ENCODE measurements at places on chromosomes 2 and 18.

- DNase-seq = no peak
Observed at GRCh38 chr2:134772493-134773169, 53.8 kb upstream of the TMEM163 start.

DNA sequence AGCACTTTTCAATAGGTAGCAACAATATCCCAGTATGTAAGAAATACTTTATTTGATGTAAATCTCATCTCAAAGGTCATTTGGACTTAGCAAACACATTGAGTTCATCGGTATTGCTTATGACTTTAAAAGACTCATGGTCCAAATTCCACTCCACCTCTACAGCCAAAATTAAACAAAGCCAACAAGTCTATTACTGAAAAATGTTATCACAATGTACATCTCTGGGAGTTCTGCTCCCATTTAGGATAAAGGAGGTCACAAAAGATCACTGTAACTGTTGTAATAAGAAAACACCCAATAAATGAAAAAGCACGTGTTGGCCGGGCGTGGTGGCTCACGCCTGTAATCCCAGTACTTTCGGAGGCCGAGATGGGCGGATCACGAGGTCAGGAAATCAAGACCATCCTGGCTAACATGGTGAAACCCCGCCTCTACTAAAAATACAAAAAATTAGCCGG is 50.0 kb downstream of the ESCO1 start:
- DNase-seq = no peak

DNA sequence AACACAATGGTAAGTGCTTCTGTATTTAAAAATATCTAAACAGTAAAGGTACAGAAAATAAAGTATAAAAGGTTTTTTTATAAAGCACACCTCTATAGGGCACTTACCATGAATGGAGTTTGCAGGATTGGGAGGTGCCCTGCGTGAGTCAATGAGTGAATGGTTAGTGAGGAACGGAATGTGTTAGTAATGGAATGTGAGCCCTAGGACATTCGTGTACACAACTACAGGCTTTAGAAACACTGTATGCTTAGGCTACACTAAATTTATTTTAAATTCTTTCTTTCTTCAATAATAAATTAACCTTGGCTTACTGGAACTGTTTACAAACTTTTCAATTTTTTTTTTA is 337.9 kb upstream of the SLC39A10 start:
- DNase-seq = no peak

- no peak for DNase-seq
Observed at GRCh38 chr2:127169066-127169660, 50.9 kb downstream of the CYP27C1 start.

- no peak for DNase-seq
Observed at GRCh38 chr18:75896865-75897264, 469.4 kb upstream of the SMIM21 start.

DNA sequence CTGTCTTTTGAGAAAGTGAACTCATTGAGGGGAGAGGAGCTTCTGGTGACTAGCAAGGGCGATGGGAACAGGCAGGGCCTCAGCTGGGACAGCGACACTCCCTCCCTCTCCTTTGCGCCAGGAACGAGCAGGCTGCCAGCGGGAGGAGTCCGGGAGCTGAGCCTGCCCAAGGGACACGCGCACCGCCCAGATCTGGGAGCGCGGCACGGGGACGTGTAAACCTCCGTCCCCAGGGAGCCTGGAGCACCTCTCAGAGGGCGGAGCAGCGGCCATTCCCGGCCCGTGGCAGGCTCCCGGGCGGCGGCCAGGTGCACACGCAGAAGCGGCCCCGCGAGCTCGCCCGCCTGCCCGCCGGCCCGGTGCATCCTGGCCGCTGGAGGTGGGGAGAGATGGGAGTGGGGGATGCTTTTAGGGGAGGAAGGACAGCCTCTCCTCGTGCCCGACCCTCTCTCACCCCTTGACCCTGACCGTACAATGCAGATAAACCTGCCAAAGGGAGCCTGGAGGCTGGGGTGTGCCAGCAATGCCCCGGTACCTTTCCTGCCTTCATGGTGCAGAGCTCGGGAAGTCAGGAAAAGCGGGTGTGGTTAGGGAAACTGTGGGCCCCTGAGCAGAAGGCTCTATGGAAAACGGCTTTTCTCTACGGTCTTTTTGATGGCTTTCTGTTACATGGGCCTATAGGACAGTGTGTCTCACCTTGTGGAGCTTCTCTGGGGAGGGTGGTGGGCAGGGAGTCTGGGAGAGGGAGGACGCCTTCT is 2.2 kb downstream of the AQP4 start:
- DNase-seq = no peak

DNA sequence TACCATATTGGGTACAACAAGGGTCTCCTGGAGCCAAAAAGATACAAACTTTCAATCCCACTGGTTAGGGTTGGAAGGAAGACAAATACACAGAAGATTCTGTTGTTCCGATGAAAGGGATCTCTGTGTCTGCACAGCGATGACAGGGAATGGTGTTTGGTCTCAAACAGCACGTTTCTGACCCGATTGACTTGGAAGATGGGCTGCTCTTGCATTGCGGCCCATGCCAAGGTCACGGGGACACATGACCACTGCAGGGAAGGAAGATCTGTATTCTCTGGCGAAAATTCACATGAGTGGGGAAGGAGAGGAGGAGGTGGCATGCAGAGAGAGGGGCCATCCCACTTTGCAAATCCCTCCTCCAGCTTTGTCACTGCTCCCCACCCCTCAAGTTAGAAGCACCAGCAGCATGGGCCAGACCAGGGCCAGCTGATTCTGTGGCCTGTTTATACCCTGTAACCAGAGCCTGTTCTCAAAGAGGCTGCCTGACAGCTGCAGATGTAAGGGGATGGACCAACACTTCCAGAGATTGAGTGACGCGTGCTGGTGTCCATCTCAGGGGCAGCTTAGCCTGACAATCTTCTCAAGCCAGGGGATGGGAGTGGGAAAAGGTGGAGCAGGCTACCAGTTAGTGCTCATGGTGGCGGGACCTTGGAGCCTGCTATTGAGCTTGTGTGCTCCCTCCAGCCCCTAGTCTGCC is 57.2 kb downstream of the TNP1 start:
- no peak for DNase-seq

DNA sequence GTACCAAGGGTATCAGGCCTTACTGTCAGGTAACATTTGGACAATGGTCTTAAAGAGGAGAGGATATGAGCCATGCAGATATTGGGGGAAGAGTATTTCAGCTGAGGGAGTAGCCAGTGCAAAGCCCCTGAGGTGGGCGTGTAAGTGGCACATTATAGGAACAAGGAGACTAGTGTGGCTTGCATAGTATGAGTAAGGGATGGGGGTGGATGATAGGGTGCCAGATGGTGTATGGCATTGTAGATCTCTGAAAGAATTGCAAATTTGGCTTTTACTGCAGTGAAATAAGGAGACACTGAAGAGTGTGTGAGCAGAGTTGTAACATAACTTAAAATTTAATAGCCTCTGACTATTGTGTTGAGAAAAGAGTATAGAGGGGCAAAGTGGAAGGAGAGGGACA is 244.0 kb downstream of the PDE11A start:
- DNase-seq = no peak

GRCh38 chr18:36733150-36733549 is 95.7 kb downstream of the TPGS2 start:
- no peak for DNase-seq

DNA sequence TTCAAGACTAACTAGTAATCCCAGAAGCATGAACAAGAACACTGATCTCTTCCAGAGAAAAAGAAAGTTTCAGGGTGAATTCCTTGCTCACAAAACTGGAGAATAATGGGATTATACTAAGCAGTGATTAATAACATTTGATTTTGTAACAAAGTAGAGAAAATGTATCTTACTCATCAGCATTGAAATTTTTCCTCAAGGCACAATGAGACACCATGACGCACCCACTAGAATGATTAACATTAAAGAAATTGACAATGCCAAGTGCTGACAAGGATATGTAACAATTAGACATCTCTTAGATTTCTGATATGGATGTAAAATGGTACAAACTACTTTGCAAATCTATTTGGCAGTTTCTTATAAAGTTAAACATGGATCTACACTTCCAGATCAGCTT is 101.1 kb upstream of the EPHA4 start:
- no peak for DNase-seq

DNA sequence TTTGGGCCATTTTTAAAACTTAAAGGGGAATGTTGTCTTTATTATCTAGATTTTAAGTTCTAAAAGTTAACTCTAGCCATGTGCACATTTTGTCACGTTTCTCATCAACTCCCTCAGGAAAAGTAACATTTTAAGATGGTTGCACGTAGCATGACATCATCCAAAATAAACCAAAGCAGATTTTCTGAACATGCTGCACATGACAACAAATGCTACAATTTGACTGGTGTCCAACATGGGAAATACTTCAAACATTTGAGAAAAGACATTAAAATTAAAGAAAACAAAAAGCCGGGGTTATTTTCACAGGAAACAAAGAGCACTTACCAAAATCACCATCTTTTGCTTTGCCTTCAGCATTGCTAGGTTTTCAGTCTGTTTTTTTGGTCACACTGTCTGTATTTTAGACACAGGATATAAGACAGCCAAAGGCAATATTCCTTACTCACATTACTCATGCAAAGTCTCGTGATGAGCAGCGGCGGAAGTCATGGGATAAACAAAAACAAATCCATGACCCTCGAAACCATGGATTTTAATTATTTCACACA is 51.3 kb upstream of the RND3 start:
- no peak for DNase-seq

DNA sequence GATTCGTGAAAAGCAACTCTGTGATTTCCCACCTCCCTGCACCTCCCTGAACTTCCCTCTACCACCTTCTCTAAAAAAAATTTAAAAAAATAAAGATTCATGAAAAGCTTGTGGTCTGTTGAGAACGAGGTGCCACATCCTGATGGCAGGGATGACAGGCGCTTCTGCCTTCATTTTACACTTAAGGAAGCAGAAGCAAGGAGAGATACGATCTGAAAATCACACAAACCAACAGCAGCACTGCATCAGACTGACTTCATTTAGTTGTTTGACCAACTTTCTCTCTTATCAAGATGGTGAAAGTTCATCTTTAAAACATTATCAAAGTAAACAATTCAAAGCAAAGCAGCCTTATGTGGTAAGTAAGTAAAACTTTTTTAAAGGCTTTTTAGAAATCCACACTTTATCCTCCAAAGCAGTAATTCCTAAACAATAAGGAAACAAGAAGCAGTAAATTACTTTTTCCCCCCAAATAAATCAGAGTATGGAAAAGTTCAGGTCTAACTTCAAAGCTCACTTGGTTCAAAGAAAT is 15.5 kb downstream of the WDFY1 start:
- DNase-seq = no peak

DNA sequence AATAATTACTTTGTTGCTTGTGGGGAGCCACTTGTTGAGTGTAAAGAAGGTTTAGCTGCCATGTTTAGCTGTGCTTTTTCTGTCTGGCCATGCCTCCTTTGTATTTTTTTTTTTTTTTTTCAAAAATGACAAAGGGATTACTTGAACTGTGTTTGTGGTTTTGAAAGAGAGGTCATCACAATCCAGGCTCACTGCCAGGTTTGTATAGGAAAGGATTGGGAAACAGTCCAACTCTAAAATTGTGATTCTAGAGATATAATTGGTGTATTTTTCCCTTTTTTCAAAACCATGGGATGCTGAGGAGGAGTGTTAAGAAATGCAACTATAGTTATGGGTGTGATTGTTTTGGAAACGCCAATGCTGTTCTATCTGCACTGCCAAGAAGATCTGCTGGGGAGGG is 4.3 kb downstream of the ITPRIPL1 start:
- DNase-seq = no peak

GRCh38 chr18:30302181-30302580 is 740.4 kb downstream of the DSC3 start:
- no peak for DNase-seq

- DNase-seq = no peak
Observed at GRCh38 chr18:25061395-25061794, 290.6 kb downstream of the ZNF521 start.

GRCh38 chr2:222976521-222977061 is 75.4 kb upstream of the KCNE4 start:
- DNase-seq = no peak

DNA sequence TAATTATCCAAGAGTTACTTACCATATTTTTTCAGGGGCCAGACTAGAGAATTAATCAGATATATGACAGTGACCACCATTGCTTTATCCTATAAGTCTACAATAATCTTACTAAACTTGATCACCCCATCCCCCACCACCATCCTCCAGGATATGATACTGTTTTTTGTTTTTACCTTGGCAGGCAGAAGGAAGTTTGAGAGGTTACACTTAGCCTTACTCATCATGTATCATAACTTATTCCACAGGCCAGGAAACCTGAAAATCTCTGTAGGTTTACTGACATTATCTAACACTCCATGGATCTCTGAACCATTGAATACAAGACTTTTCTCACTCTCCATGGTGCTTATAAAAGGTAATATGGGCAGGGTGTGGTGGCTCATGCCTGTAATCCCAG is 602.7 kb downstream of the KCNJ3 start:
- DNase-seq = no peak

DNA sequence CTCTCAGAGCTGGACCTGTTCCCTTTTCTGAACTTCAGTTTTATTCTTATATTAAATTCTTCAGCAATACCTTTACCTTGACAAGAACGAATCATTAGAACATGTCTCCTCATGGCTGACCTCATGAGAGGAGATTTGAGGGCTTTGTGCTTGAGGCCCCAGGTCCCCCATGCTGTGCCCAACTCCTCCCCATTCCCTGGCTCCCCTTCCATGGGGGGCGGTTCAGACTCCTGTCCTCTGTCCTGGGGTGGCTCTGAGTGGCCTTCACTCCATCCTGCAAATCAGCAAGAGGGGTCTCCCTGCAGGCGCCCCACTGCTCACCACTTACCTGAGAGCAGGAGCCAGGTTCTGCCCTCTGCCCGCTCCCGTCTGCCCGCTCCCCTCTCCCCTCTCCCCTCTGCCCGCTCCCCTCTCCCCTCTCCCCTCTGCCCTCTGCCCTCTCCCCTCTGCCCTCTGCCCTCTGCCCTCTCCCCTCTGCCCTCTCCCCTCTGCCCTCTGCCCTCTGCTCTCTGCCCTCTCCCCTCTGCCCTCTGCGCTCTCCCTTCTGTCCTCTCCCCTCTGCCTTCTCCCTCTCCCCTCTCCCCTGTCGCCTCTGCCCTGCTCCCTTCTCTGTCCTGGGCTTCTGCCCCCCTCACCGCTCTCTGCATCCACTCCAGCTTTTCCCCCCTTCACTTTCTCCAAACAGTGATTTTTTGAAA is 98.7 kb upstream of the ALKAL2 start:
- DNase-seq = no peak

GRCh38 chr2:234789556-234790325 is 162.1 kb upstream of the SH3BP4 start:
- no peak for DNase-seq

DNA sequence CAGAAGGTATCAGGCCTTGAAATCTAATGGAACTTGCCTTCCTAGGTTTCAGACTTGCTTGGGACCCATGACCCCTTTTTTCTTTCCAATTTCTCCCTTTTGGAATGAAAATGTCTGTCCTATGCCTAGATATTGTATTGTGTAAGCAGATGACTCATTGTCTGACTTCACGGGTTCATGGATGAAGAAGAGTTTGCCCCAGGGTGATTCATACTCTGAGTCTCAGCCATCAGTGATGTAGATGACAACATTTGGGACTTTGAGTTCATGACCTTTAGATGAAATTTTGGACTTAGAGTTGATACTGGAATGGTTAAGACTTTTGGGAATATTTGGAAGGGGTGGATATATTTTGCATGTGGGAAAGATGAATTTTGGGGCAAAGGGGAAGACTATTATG is 11.2 kb upstream of the SCYGR5 start:
- no peak for DNase-seq

- DNase-seq = no peak
Observed at GRCh38 chr18:75110846-75111415, 98.0 kb downstream of the PTGR3 start.

- DNase-seq = no peak
Observed at GRCh38 chr2:71965530-71965929, 182.1 kb downstream of the CYP26B1 start.

GRCh38 chr18:76430636-76431035 is 64.4 kb downstream of the ZNF516 start:
- DNase-seq = no peak
